ENCODE measurements at places on chromosomes 1 and 21.

GRCh38 chr1:157099633-157100009, at the start of gene ETV3L:
TSS of gene ETV3L (minus strand) at chr1:157099808. CDS start at chr1:157099523, 285 bp downstream.
- no peak for DNase-seq

DNA sequence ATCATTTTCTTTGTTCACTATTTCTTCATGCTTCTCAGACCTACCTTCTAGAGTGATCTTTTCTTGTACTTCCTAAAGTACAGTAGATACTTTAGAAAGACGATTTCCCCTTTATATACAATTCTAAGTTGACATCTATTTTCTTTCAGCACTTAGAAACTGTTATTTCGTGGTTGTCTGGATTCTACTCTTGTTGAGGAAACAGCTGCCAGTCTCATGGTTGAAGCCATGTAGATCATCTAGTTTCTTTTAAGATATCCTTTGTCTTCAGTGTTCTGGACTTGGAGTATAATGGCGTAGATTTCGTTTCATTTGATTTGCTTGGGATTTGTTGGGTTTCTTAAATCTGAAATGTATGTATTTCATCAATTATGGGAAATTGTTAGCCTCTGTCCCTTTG, 67.6 kb downstream of the PKN2 start:
- no peak for DNase-seq

DNA sequence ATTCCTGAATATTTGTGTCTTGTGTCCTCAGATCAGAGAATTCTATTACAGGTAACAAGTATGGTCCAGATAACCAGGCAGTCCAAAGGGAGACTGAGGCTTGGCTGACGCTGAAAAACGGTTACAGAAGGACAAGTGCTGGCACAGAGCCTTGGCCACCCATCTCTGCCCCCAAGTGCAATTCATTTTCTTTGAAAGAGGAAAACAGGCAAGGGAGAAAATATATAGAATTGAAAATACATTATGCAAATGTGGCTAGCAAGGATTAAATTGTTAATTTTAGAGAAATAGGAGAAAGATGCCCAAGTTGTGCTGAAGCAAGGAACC, 1.2 kb downstream of the SORT1 start:
- no peak for DNase-seq

GRCh38 chr1:35655196-35655595, 13.9 kb upstream of the PSMB2 start:
- no peak for DNase-seq

DNA sequence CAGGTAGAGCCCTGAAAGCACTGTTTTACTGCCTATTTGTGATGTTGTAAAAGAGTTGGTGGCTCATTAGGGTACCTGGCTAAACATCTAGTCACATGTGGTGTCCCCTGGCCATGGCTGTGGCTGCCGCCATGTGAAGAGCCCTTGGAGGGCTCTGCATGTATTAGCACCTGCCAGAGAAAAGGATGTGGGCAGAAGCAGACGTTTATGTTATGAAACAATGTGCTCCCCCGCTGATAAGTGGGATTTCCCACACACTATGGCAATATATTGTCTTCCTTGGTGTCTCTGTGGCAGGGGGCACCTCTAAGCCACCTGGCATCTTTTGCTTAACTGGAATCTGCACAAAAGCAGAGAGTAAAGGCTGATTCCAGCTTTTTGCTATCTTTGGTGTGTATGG, 9.6 kb downstream of the TENT5C start:
- no peak for DNase-seq

GRCh38 chr21:35045542-35046262, 3.4 kb downstream of the RUNX1 start:
- no peak for DNase-seq
